ENCODE measurements at places on chromosomes 16 and 17. TPM values are rescaled to one million over a fixed set of nuclear protein-coding genes. Genes with fewer than 3 reads are reported as not detected.

CLEC19A gene
- polyA plus RNA-seq, result not detected

GID4 gene
- polyA plus RNA-seq, result 7.0 TPM

HS3ST6 gene
- not detected for polyA plus RNA-seq

SPAG7 gene
- 103 TPM for polyA plus RNA-seq

DNAH2 gene
- polyA plus RNA-seq, result 0.09 TPM

GRCh38 chr16:79331066-79331465 is 269.5 kb downstream of the MAF start:
- DNase-seq, result no peak

RHOT2 gene
- 104 TPM for polyA plus RNA-seq

DNA sequence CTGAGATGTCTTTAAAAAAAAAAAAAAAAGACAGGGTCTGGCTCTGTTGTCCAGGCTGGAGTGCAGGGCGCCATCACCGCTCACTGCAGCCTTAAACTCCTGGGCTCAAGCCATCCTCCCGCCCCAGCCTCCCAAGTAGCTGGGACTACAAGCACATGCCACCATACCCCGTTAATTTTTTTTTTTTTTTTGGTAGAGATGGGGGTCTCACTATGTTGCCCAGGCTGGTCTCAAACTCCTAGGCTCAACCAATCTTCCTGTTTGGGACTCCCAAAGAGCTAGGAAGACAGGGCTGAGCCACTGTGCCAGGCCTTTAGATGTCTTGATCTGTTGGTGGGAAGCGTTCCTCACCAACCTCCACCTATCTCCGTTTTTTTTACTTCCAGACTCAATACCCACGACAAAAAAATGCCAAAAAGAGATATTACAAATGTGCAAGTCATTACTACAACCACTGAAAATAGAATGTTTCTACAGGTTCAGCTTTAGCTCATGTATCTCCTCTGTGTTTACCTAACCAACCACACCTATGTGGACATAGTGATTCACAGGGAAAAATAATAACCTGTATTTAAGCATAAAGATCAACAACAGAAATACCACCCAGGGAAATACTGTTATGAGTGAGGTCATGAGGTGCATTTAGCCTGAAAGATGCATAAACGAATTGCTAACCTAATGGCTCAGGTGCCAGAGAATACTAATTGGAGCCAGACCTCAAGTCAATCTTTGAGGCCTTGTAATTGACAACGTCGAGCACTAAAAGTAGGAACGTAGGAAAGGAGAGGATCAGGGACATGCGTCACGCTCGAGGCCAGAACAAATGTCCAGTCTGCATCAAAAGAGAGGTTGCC is 22.6 kb downstream of the NACA2 start:
- DNase-seq, result no peak

- DNase-seq, result peak; percentile 72
Measured at GRCh38 chr16:56625140-56625942, at the start of gene MT1E. TSS of gene MT1E (plus strand) at chr16:56625781. CDS start at chr16:56625852, 71 bp downstream.

CHST5 gene
- polyA plus RNA-seq, result not detected

DNA sequence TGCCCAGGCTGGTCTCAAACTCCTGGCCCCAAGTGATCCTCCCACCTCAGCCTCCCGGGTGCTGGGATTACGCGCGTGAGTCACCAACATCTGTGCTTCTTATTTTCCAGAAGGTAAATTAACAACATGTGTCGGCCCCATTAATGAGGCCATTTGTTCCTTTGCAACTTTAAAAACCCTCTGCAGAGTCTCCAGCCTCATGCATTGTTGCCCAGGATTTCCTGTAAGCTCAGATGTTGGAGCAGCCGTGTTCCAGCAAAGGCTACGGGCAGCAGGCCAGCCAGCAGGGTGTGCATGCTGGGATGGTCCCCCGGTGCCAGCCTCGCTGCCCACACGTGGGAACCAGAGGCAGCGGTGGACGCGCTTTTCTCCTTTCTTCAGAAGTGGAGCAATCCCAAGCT is 19.1 kb upstream of the HEXD start:
- no peak for DNase-seq

CCDC154 gene
- polyA plus RNA-seq, result 0.22 TPM

DNA sequence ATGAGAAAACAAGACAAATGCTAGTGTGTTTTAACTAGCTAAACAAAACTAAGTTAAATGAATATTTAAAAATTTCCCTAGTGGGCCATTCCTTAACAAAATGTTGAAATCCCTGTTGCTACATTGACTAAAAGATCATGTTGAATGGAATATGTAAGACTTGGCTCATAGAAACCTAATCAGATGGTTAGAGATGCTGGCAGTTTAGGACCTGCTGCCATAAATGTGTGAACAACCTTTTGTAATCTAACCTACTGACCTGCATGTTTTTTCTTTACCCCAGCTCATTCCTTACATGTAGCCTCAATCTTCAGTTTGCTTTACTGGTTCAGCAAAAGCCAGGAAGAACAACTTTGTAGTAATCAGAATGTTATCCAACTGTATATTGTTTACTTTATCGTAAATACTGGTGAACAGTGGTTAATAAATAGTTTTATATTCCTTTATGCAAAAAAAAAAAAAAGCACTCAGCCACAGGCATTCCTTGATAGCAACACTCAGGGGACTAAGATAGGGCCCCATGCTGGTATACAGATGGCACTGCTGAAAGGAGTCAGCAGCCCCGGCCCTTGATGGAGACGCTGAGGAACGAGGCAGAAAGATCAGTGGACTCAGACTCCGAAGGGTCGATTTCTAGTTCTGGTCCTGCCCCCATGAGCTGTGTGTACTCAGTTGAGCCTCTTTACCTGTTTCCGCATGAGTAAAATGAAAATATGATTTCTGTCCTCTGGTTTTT is 78.2 kb downstream of the MARF1 start:
- no peak for DNase-seq

RRAD gene
- 3.1 TPM for polyA plus RNA-seq

GRCh38 chr17:75130632-75131277 is 787 bp downstream of the NT5C start:
- peak; percentile 62 for DNase-seq

DNA sequence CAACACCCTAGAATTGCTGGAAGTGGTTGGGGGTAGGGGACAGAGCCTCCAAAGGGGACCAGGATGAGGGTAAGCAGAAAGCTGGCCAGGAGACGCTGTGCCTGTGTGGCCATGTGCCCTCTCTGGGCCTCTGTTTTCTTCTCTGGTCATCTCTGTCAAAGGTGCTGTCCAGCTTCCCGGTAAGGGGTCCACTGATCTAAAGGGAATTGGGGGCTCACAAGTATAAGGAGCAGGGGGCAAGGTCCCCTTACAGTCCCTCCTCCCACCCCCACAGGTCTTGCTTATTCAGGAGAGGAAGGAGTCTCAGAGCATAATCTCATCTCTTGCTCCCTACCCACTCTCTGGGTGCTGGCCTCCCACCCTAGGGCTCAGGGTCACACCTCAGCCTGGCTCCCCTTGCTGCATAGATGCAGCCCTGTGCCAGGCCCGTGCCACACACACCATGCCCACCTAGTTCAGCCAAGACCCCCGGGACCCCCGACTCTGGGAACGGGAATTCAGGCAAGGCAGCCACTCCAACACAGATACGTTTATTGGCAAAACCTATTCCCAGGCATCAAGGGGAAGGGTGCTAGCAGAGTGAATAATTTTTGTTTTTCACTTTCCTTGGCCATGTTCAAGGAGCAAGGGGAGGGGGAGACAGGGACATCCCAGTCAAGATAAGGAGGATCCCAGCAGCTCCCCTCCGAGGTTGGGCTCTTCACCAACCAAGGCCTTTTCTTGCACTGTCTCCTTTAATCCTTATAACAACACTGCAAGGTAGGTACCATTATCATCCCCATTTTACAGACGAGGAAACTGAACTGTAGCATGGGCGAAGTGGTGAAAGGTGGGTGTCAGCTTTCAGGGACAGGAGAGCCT is 19.8 kb downstream of the SLC4A1 start:
- no peak for DNase-seq

GRCh38 chr16:23509782-23510163 is 521 bp downstream of the GGA2 start:
- no peak for DNase-seq

DNA sequence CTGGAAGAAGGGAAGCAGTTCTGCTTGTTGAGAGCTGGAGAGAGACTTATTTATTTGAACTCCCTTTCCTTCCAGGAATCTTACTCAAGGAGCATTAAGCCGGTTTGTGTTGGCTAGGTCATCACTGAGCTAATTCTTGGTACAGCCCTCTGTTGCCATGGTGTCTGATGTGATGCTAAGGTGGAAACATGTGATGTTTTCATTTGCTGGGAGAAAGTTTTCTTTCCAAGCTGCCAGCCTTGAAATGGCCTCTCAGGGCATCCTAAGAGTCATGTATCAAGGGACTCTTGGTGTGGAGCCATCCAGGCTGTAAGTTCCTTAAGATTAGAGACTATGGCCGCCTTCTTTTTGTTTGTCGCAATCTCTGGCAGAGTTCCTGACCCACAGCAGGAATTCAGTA is 4.2 kb downstream of the PSKH1 start:
- no peak for DNase-seq

DNA sequence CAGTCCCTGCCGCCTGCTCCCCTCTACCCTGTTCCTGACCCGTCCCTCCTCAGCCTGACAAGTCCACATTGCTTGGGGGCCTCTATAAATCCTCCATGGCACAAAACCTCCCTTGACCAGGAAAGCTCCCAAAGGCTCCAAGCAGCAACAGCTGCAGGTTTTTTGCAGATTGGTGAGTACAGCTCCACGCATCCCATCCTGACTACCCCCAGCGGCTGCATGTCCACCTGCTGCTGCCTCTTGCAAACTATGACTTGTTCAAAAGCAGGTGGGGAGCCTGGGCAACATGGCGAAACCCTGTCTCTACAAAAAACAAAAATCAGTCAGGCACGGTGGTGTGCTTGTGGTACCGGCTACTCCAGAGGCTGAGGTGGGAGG is 122.8 kb downstream of the ANKRD11 start:
- DNase-seq, result no peak

DNA sequence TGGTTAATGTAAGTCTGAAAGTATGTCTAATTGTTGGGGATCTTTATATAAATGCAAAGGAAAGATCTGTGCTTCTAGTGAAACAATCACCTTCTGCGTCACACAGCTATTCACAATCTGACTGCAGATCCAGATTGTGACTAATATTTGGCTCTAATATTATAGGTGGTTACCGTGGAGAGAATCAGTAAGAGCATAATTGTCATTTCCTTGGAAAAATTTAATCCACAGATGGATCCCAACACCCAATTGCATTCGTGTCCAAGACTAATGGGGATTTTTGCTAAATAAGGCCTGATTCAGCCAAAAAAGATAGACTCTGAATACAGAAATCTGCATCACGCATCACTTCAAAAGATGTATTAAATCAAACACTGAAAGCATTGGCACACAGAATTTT is 2.7 kb upstream of the KCNJ2 start:
- DNase-seq, result no peak

GRCh38 chr16:30526137-30526822 is at the start of gene ZNF768:
TSS of gene ZNF768 (minus strand) at chr16:30526566. CDS start at chr16:30526413, 153 bp downstream.
- DNase-seq, result no peak

- DNase-seq, result no peak
Measured at GRCh38 chr17:260944-261343, 79.5 kb upstream of the DOC2B start.

SSTR5 gene
- not detected for polyA plus RNA-seq

- DNase-seq, result peak; percentile 65
Measured at GRCh38 chr16:56657555-56658326, at the start of gene MT1F. TSS of gene MT1F (plus strand) at chr16:56657959. CDS start at chr16:56658059, 100 bp downstream.

DNA sequence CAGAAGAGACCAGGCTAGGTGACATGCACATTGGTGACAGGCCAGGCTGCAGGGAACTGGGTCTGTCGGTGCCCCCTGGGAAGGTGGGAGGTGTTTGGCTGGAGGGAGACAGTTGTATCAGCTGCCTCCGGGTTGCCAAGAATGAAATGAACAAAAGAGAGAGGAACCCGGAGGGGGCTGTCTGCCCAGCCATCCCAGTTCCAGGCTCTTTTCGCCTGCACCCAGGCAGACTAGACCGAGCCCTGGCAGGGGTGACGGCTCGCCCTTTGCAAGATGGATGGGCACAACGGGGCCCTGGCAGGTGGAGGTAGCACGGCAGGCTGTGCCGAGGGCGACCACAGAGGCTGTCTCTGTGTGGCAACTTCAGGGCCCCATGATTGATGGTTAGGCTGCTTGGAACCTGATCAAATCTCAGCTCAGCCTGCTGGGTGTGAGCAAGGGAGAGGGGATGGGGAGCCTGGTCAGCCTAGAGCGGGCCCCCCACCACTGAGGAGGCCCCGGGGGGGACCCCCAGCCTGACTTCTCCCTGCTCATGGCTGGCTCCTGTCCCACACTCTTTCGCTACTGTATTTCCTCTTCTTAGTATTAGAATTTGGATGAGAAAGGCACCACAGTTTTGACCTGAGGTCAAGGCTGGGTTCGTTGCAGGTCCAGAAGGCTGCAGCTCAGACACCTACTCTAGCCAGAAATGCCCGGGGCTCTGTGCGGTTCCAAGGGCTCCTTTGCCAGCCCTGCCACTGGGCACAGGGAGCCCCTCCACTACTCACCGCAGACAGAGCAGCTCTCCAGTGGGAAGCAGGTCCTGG is 118.9 kb upstream of the CHMP6 start:
- DNase-seq, result no peak

- peak; percentile 52 for DNase-seq
Measured at GRCh38 chr17:45143767-45144198, 4.5 kb upstream of the HEXIM1 start.

DNA sequence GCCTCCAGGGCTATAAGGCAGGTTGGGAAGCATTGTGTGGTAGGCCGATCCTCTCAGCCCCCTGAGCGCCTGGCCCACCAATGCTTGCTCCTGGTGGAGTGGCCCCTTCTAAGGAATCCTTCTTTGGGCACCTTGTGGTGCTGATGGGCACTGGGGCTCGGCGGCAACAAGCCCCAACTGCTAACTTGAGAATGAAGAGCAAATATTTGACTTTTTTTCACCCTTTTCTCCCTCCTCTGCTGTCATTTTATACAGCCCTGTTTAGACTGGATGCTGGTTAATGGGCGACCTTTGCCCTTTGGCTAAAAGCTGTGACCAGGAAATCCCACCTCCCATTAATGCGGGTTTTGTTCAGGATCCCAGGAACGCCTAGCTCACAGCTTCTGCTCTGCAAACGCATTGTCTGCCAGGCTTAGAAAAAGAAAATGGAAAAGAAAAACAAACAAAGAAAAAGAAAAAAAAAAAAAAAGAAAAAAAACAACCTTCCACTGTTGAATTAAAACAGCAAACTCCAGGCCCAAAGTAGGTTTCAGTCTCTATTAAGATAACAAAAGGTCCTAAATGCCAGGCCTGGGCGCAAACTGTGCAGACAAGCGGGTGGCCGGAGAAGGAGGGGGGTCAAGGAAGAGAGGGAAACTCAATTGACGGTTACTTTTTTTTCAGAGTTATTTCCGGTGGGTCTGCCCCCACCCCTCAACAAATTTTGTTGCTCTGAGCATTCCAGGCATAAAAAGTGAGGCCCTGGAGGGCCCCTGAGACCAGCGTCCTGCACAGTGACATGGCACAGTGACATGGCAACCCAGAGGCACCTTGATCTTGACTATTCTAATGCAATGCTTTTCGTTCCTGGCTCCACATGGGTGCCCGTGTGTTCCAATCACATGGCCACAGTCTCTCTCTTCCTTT is 301.4 kb downstream of the MAF start:
- no peak for DNase-seq

- no peak for DNase-seq
Measured at GRCh38 chr16:53501216-53501859, 1.7 kb downstream of the AKTIP start.

ASGR1 gene
- polyA plus RNA-seq, result 0.46 TPM

TNFRSF12A gene
- polyA plus RNA-seq, result 656 TPM

ATPAF2 gene
- polyA plus RNA-seq, result 38.5 TPM

TOB1 gene
- 35.3 TPM for polyA plus RNA-seq

All from foreskin keratinocyte (primary cell).